Hepatocyte (in vitro differentiated cells): ENCODE measurements at places on chromosomes 5 and 9.

GRCh38 chr5:54207566-54207965, 102.8 kb downstream of the ARL15 start:
- DNase-seq: no peak

- DNase-seq: no peak
These were observed 102.2 kb downstream of the KLF4 start for GRCh38 chr9:107387409-107387808.

- no peak for DNase-seq
These were observed 101.7 kb downstream of the LMNB1 start for GRCh38 chr5:126878634-126879033.

GRCh38 chr9:91930475-91930874, 19.6 kb downstream of the ROR2 start:
- no peak for DNase-seq

- DNase-seq: no peak
These were observed 9.9 kb downstream of the SLC25A25 start for GRCh38 chr9:128077847-128078503.

GRCh38 chr9:137876781-137877386, 698 bp upstream of the CACNA1B start:
- no peak for DNase-seq
